ENCODE measurements at places on chromosomes 3 and 15.

DNA sequence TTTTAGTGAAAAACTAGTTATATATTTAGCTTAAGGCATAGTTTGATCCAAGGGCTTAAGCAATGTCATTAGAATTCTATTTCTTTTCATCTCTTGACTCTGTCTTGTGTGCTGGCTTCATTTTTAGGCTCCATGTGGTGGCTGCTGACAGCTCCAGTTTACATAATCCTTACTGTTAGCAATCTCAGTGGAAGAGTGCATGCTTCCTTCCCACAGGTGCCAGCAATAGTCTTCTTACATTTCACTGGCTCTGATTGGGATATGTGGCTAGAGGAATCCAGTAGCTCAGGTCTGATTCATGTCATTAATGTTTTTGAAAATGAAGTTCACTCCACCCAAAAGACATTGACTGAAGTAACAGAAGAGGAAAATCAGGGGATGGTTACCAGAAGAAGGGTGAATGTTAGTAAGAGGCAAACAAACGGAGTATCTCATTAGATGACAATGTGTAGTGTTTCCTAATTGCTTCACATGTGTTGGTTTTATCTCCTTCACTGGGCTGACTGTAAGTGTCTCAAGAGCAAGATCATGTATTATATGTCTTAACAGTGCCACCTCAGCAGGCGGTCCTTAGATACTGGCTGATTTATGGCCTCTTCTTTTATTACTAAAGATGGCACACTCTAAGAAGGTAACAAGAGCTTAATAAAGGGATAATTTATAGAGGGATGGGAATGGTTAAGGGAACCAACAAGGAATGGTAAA is 25.6 kb upstream of the TCF12 start:
- DNase-seq, result no peak

- DNase-seq, result no peak
Observed at GRCh38 chr3:157700405-157700804, 197.2 kb upstream of the VEPH1 start.

GRCh38 chr3:113018536-113019181 is 27.9 kb downstream of the GTPBP8 start:
- DNase-seq, result no peak

- DNase-seq, result no peak
Observed at GRCh38 chr15:92098869-92099268, 245.4 kb downstream of the SLCO3A1 start.

GRCh38 chr15:40746916-40747418 is 8.1 kb downstream of the RMDN3 start:
- no peak for DNase-seq

DNA sequence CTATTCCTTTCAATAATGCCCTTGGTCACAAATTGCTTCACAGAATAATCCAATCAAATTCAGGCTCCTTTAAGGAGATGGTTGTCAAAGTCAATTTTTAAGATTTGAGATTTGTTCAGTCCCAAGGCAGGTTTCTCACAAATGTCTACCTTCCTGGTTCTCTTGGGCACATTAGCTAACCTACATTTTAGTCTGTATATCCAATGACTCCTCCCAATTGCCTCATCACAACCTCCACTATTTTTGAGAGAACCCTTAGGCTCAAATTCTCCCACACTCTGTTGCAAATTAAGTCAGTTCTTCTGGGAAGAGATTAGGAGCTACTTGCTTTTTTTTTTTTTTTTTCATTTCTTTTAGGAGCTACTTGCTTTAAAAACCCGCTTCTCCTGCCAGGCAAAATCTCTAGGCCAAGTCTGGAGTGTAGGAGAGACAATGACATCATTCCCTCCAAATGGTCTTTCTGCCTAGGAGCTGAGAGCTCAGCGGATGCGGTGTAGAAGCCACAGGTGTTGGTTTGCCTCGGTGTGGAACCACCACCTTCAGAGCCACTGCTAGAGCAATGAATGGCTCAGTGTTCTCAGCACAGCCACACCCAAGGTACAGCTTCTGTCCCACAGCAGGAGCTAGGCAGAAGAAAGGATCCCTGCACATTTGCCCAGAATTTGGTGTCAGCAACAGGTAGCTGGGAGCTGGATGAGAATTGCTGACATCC is 10.0 kb upstream of the INO80 start:
- no peak for DNase-seq

DNA sequence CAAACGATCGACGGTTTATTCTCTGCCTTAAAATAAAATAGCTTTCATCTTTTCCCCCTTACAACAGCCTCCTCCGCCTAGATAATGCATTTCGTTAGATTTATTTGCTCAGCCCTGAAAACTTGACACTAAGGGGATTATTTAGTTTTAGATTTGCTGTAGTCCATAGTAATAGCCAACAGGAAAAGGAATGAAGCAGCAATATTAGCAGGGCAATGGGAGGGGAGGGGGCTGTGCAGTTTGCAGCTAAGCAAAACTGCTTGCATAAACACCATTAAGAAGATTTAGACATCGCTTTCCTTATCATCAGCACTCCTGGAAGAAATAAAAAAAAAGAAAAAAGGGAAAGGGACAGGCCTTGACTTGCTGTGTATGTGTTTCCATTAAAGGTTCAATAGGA is 286.5 kb upstream of the SOX14 start:
- DNase-seq, result no peak

DNA sequence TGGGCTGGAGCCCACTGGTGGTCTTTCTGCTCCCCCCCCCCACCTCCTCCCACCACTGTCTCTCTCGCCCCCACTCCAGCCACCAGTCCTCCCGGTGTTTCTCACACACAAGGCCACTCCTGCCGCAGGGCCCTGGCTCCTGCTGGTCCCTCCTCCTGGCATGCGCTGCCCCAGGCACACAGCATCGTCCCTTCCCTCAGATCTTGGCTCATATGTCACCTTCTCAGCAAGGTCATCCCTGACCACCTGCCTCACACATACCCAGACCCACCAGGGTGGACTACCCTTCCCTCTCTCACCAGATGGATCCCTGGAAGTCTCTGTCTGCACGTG is 101.5 kb upstream of the IQSEC1 start:
- DNase-seq, result no peak

GRCh38 chr15:92674347-92674746 is 18.8 kb upstream of the FAM174B start:
- DNase-seq, result no peak

DNA sequence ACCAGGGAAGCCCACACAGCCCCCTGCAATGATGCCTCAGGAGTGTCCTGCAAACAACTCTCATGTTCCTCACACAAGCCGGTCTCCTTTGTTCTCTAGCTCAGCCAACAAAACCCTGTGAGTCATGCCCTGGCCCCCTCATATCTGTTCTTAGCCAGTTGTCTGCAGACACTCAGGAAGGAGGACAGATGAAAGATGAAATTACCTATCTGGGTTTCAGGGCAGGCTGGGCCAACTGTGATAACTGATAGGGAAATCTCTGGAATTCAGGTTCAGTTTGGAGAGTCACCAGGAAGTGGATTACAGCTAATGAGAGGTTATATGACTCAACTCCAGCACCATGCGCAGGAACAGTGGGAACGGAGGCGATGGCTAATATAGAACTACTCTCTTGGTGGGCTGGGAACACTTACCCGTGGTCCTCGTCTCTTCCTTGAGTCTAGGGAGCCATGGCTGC is 352.0 kb upstream of the ADAMTS9 start:
- no peak for DNase-seq

- no peak for DNase-seq
Observed at GRCh38 chr15:39330061-39330460, 250.8 kb upstream of the THBS1 start.

DNA sequence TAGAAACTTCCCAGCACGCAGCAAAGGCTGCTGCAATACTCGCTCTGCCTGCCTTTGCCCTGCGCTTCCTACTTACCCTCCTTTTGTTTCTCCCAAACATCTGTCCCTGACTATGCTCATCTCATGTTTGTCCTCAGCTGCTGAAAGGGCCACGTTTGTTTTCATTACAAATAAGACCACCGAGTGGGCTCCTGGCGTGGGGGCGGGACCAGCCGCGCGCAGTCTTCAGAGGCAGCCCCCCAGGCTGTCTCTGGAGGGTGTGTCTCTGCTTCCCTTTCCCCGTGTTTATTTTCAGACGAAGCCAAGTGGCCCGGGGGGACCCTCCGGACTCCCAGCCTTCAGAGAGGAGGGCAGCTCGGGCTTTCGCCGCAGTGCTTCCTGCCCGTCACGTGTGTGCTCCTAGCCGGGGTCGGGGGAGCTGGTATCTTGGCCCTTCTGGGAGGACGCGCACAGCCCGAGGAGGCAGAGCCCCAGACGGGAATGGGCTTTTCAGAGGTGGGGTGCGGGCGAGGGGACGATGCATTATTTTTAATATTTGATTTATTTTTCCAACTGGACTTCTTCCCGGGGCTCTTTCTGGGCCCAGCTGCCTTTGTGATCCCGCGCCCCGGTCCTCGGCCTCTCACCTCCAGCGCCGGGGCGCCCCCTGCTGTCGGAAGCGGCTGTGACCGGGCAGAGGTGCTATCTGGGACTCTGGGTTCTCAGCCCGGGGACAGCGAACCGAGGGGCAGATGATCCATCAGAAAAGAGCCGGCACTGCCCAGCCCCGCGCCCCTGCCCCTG is 70.0 kb upstream of the CGNL1 start:
- peak; percentile 65 for DNase-seq

- DNase-seq, result peak; percentile 38
Observed at GRCh38 chr3:139353920-139354556, 10.2 kb downstream of the MRPS22 start.

DNA sequence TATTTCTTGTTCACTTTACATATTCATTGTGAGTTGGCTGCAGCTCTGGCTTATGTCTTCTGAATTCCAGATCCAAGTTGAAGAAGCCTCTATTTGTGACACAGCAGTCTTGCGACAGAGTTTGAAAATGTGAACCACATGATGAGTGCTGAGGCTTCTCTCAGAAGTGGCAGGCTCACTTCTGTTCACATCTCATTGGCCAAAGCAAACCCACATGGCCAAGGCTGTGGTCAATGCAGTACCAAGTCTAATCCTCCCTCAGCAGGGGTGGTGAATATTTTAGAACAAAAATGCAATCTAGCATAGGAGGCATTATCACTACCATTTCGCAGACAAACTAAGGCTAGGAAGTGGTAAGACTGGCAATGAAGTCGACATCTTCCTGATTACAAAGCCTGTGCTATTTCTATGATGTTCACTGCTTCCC is 45.2 kb downstream of the CDCP1 start:
- no peak for DNase-seq

- no peak for DNase-seq
Observed at GRCh38 chr3:169060037-169060436, 603.5 kb downstream of the MECOM start.

GRCh38 chr3:169966951-169967915 is 626 bp downstream of the SEC62 start:
- peak; percentile 4 for DNase-seq

DNA sequence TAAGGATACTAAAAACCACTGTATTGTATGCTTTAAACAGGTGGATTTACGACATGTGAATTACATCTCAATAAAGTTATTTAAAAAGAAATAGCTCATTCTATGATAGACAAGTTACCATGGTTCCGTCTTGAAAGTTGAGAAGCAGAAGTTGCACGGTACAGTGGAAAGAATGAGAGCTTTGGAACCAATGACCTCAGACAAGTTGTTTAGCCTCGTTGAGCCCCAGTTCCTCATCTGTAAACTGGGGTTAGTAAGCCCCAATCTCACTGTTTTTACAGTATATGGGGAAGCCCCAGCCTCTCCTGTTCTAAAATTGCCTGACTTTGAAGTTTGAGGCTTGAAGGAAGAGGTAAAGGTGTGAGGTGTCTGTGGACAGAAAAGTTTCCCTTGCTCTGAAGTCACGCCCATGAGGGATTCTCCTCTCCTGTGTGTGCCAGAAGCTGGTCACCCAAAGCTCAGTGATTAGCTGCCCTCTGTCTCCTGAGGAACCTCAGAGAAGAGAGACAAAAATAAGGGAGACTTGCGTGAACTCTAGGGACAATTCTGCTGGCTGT is 10.0 kb downstream of the CRYGS start:
- no peak for DNase-seq

GRCh38 chr3:100254168-100254777 is 6.5 kb upstream of the TBC1D23 start:
- peak; percentile 42 for DNase-seq

GRCh38 chr3:42652251-42652610 is 1.3 kb upstream of the ZBTB47 start:
- DNase-seq, result no peak

GRCh38 chr3:5022966-5023776 is 43.9 kb downstream of the BHLHE40 start:
- peak; percentile 79 for DNase-seq

DNA sequence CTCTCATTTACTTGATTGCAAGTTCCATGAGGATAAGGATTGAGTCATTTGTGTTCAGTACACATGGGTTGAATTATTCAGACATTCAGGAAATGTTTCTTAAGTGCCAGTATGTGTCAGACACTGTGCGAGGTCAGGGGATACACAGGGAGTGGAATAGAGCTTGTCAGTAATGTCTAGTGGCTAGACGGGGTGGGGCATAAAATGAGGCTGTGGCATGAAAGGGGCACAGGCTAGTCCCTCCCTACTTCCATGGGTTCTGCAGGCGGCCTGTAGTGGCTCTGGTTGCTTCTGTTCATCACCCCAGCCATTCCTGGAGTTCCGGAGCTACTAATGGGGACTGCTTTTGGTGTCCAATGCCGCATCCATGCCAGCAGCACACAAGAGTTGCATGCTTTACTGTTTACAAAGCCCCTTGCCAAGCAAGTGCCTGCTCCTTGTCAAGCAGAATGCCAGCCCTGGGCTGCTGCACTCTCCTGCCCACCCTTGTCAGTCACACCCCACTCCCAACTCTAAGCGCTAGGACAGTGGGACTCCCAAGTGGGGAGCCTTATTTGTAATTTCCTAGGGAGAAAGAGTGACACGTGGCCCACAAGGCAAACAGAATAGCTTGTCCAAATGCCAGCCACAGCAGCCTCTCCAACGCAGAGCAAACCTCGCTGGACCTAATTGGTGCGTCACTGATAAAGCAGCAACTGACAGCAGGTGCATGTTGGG is 70.8 kb downstream of the RAB11A start:
- no peak for DNase-seq

GRCh38 chr3:158339638-158340037 is 229.7 kb downstream of the RSRC1 start:
- DNase-seq, result no peak

GRCh38 chr15:71043373-71043772 is 71.9 kb upstream of the THSD4 start:
- DNase-seq, result no peak

- DNase-seq, result no peak
Observed at GRCh38 chr3:35721628-35722027, 82.3 kb downstream of the ARPP21 start.

DNA sequence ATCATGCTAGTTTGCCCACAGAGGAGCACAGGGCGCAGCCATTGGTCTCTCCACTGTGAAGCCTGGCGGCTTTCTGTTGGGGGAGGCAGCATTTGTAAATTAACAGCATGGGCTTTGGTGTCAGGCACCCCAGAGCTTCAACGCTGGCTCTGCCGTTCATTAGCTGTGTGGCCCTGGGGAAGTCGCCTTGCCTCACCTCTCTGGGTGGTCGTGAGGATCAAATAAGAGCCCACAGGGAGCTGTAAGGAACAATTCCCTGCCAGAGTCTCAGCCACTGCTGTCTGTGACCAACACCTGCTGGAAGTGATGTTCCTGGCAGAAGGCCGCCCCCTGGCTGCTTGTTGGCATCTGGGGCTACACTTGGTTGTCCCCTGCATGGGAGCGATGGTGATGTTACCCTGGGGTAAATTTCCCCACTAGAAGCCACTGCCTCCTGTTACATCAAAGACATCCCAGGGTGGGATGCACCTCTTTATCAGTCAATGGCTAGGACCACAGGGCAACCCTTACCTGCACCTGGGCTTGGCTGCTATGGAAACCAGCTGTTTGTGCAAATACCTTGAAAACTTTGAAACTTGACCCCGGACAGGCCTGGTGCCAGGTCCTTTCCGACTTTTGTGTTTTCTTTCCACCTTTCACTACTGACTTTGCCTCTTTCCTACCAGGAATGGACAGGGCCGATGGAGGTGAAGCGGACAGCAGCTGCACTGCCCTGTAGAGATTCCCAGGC is 36.9 kb downstream of the DNASE1L3 start:
- no peak for DNase-seq

Measured in NCI-H460 (cell line).